ENCODE measurements at places on chromosomes 5 and 9.

GRCh38 chr9:111916234-111916645 is 19.6 kb downstream of the UGCG start:
- no peak for DNase-seq

GRCh38 chr9:75658301-75658905 is 232.1 kb upstream of the PCSK5 start:
- no peak for DNase-seq

DNA sequence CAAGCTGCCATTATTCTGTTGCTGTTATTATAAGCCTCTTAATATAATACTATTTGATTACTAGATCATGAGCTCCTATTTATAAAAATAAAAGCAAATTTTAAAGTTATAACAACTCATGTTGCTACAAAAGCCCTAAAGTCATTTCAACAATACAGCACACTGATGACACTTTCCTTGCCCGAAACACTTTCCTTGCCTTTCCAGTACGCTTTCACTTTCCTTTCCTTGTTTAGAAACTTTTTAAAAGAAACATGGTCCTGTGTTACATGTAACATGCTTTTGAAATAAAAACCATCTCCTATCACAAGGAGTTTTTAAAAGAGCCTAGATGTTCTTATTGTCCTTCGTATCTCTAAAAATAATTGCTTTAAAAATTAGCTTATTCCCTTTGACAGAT is 688.4 kb downstream of the PTPRD start:
- peak; percentile 28 for DNase-seq

GRCh38 chr5:90690307-90690706 is 131.7 kb downstream of the ADGRV1 start:
- no peak for DNase-seq

GRCh38 chr5:115962565-115963402 is 509 bp downstream of the LVRN start:
- DNase-seq: no peak

DNA sequence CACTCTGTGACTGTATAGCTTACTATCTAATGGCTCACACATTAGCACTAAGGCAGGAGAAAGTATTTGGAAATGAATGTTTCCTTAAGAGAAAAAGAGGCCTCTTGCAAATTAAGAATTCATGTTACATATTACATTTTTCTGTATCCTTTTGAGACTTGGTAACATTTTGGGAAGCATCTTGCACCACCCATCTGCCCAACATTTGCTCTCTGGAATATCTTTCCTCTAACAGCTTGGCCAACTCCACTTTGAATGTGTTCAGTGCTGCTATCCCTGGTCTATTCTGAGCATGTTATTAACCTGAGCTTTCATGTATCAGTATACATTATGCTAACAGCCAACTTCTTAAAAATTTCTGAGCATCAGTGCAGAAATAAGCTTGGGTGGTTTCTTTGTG is 27.2 kb downstream of the MFAP3 start:
- no peak for DNase-seq

DNA sequence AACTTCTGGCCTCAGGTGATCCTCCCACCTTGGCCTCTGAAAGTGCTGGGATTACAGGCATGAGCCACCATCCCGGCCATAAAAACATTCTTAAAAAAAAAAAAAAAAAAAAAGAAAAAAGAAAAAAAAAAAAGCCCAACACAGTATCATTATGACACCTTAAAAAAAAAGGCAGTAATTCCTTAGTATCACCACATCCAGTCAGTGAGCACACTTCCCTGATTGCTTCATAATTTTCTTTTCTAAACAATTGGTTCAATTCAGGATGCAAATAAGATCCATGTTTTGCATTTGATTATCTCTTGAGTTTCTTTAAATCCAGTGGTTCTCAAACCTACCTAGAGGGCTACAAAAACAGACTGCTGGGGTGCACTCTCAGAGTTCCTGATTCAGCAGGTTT is 182.5 kb downstream of the CDK5RAP2 start:
- no peak for DNase-seq

- peak; percentile 31 for DNase-seq
Measured at GRCh38 chr9:85292261-85292660, 449.5 kb downstream of the AGTPBP1 start.

DNA sequence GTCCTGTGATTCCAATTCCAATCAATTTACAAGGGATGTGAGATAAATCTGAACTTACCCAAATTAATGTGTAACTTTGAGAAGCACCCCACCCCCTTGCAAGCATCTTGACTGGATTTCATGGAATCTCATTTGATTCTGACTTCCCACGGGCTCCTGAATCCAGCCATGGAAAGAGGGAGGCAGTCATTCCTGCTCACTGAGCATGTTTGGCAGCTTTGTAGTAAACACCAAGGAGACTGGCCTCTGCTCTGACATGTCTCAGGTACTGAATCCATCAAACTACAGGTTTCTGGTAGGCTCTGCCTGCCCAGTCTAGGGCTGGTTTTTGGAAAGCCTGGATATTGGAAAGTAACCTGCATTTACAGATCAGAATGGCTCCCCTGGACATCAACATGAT is 357.6 kb downstream of the ARHGEF28 start:
- DNase-seq: no peak

- no peak for DNase-seq
Measured at GRCh38 chr5:123571927-123572326, 60.0 kb downstream of the CSNK1G3 start.

DNA sequence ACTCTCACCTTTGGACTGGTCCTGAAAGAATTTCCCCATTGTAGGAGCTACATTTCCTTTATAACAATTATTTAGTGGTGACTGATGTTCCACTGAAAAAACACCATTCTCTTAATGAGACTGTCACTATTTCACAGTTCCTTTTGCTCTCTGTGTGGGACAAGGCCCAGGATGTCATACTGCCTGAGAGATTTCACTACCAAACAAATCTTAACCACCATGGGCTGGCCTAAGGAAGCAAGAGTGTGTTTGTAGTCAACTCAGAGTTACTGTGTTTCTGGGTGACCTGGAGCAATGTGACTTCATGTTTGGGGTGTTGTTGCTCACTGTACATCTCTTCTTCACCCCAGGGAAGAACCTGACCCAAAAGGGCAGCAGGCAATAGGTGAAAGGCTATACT is 50.1 kb upstream of the ZNF608 start:
- DNase-seq: no peak

DNA sequence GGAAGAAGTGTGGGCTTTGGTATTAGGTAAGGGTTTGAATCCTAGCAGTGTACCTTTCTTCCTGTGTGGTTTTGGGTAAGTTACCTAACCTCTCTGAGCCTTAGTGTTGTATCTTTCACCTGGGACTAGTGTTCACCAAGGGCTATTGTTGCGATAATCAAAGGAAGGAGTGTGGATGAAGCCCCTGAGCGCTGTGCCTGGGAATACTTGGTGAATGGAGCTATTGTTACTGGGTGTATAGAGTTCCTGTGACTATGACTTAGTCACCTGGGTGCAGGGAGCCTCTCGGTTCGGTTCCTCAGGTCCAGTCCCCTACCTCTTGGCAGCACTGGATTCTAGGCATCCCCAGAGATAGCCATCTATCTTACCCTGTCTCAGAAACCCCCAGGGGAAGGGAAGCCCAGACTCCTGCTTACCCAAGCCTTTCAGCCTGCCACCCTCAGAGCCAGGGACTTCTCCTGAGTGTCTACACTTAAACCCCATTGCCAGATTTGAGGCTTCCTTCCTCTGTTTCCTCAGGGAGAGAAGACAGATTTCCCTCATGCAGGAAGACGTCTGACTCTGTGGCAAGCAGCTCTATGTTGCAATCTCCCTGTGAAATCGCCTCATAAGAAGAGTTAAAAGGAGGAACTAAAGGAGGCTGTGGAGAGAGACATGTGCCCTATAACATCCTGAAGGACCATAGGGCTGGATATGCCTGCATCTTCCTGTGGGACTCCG is 181.0 kb upstream of the PITX1 start:
- no peak for DNase-seq

DNA sequence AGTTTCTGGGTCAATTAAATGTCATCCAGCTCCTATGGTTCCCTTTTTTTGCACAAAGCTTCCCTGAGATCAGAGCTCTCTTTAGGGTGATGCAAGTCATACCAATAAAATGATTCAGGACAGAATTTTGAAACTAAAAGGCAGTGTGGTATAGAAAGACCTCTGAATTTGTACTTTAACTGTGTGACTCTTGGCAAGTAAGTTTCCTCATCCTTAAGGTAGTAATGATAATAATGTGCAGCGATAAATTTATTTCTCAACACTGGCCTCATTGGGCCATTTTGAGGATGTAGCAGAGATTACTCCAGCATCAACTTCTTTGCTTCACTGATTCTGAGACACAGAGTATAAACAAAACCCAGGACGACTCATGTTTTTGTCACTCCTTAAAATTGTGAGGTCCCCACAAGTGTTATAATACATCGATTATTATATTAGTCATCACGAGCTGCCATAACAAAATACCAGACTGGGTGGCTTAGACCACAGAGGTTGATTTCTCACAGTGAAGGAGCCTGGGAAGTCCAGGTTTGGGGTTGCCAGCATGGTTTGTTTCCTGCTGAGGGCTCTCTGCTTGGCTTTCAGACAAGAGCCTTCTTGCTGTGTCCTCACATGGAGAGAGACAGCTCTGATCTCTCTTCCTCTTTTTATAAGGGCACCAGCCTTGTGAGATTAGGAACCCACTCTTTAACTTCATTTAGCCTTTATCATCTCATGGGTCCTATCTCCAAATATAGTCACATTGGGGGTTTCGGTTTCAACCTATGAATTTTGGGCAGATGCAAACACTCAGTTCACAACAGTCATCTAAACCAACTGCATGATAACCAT is 293.0 kb downstream of the ZNF608 start:
- peak; percentile 79 for DNase-seq

DNA sequence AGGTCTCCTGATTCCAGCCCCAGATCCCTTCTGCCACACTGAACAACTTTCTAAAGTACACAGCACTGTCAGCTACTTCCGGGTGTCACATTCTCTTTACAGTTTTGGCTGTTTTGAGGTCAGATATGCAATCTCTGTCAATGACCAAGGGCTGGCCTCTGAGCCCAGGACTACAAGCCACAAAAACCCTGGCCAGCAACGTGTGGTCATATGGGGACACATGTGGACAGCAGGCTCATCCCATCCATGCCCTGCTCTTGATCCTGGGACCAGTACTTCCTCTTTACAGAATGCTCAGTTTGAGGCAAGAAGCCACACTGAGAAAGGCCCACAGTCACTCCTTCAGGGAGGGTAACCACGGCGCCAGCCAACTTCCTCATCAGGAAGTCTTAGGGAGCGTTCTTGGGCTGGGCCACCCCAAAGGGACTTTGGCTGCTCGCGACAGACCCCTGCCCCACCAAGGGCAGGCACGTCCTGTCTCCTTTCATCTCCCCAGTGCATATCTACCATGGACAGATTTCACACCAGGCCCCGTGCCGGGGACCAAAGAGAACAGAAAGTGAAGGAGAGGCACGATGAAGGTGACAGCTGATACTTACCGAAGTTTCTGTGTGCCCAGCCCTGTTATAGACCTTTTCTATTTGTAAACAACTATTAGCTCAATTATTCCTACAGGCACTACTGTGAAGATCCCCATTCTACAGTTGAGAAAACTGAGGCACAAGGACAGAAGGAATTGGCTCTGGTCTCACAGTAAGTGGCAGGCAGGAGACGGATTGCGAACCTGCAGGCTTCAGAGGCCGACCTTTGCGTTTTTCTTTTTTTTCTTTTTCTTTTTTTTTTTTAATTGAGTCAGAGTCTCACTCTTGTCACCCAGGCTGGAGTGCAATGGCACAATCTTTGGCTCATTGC is 37.3 kb downstream of the STK10 start:
- DNase-seq: no peak

- DNase-seq: no peak
Measured at GRCh38 chr9:95877984-95878383, 2.5 kb downstream of the ERCC6L2 start.

DNA sequence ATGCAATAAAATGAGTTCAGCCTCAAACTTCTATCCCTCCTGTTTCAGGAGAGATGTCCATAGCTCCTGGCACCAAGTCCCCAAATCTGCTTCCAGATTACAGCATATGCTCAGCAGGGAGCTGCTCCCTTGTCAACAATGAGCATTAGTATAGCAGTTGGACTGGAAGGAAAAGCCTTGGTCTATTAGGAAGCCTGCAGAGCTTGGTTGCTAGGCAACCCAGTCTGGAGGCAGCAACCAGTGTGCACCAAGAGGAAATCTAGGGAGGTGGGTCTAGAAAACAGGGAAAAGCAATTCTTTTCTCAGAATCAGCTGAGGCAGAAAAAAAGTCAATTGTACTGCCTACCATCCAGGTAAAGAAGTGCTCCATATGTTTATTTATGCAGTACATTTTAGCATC is 229.5 kb upstream of the NMUR2 start:
- no peak for DNase-seq

DNA sequence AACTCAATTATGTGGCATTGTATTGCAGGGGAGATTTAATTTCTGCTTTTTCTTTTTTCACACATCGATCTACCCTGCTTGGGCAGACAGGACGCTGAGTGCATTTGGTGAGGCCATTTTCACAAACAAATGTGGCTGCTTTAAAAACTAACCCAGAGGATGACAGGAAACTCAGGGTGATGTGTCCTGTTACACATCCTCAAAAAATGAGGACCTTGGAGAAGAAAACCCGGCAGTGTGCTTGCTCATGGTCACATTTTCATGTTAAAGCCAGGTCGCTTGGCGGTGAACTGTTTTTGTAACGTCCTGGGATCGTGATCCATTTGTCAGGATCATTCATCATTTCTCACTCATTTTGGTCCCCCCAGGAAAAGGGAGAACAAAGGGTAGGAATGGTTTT is 478.3 kb upstream of the ADAMTS16 start:
- DNase-seq: no peak

DNA sequence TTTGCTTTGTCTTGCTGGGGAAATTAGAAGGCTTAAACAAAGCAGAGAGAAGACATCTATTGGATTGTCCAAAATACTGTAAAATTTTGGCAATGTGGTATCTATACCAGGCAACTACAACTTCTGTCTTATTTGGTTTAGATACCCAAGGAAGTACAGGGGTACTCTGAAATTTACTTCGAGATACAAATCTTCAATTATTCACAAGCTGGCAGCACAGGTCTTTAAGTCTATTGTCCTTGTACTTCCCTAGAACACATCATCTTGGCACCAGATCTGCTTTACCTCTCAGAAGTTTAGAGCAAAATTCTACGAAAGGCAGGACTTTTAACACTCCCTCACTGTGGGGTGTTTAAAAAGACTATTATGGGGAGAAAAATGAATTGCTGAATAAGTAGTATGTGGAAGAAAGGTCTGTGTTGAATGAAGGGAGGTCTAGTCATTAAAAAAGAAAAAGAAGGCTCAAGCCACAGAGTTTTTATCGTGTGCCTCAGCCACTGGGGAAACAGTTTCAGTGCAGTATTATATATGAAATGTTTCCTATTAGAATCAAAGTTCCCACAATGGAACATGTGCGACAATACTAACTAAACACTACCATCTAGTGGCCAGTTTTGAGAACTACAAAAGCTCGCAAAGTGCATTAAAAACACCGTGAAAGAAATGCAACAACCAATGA is 93.7 kb downstream of the PDE4D start:
- DNase-seq: peak; percentile 79

DNA sequence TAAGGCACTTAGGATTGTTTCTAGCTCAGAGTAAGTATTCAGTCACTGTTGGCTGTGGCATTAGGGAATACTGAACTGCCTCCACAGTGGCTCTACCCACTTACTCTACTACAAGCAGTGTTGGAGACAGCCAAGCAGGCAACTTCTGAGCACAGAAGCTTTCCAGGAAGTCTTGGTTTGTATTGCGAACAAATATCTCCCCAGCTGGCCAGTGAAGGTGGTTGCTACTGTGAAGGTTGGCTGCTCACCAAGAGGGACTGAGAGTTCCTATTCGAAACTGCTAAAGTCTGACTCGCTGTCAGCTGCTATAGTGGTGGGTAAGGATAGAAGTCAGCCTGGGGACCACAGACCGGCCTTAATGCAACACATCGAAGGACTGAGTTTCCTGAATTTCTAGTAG is 319.1 kb downstream of the KIF4B start:
- no peak for DNase-seq

Measured in Karpas-422 (cell line).